ENCODE measurements at places on chromosomes 2 and 18.

GRCh38 chr2:33681364-33681757 is 82.3 kb upstream of the FAM98A start:
- DNase-seq, result no peak

GRCh38 chr2:159032580-159032979 is 64.1 kb downstream of the TANC1 start:
- no peak for DNase-seq

DNA sequence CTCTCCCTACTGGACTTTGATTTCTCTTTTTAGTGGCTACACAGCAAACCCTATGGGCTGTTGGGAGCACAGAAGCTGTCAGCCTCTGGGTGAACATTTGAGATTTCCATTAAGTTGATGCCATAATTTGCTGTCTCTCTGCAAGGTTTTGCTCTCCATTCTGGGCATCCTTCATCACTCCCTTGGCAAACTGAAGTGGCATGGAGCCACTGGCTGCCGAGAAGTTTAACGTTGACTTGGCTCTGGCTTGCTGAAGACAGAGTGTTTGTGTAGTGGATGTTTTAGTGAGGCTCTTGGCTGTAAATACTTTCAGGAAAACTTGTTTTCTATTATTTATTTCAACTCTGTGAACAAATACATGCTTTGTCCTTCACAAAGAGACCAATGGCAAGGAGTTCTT is 91.5 kb downstream of the ALK start:
- DNase-seq, result no peak

DNA sequence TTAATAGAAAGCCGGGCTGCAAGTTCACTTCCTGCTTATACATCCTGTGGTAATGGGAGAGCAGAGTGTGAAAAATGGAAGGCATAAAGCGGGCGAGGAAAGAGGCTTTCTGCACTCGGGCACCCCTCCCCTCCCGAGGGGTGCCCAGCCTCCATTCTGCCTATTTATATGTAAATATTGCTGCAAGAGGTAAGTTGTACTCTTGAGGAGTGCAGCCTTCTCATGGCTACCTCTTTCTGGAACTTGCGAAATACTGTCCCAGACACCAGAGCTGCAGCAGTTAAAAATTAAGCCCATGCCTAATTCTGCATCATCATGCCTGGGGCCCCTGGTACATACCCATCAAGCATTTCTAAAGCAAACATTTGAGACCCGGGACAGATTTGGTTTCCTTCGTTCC is 156.0 kb downstream of the GBX2 start:
- DNase-seq, result no peak

GRCh38 chr18:45793264-45793965 is 32.1 kb upstream of the SIGLEC15 start:
- no peak for DNase-seq

DNA sequence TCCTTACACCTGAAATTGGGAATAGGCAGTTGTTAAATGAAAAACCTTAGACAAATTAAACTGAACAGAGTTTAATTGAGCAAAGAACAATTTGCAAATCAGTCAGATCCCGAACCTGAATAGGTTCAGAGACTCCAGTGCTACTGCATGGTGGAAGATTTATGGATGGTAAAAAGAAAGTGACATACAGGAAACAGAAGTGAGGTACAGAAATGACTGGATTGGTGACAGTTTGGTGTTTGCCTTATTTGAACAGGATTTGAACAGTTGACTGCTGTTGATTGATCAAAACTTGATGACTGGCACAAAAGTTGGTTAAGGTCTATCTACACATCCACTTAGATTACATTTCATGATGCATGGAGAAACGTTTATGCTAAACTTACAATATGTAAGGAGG is 248.8 kb downstream of the HNMT start:
- no peak for DNase-seq

- DNase-seq, result no peak
Measured at GRCh38 chr2:171166328-171166983, 5.8 kb upstream of the TLK1 start.

DNA sequence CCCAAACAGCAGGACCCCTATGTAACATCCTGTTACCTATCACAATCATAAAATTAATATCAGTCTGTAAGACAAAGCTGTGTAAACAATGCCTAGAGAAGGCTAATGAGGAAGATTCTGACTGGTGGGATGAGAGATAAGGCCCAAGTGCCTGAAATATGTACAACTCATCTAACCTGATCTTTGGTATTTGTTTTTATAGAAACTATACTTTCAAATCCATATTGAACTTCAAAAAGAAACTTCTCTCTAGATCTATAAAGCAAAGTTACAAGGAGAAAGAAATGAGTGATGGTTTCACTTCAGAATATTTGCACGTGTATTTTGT is 36.1 kb upstream of the ITGA4 start:
- no peak for DNase-seq

DNA sequence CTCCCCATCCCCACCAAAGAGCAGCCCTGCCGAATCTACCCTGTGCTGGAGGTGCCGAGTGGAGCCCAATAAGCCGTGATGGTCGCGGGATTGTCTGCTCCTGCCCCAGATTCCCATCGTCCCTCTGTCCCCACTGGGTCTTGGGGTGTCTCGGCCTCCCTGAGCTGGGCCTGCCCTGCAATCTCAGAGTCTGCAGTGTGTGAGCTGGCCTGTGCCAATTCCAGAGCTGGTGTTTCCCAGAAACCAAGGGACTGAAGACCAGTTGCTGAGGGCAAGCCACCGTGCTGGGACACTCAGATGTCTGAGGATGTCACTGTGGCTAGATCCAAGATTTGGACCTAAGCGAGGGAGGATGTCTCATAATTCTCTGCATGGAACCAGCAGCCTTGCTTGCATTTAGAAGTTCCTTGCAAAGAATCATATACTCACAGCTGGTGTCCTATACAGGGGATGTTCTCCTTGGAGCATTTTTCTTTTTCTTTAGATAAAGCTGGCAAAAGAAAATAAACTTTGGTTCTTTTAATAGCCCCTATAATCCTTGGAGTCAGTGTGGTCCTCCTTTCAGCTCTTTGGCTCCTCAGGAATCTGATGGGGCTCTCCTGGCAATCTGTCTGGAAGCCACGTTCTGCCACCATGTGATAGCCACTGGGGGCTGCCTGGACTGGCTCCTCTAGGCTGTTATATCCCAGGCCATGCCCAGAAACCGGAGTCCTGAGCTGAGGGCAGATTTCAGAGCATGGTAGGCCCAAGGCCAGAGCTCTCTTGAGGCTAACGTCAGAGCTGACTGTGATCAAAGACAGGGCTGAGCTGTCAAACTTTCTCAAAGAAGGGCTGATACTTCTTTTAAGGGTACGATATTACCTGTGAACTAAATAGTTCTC is 140.1 kb upstream of the HAAO start:
- no peak for DNase-seq

- no peak for DNase-seq
Measured at GRCh38 chr2:227877421-227878310, 6.2 kb downstream of the DAW1 start.

Measured in SK-N-SH (cell line).